Glomerular endothelial cell (primary cell): ENCODE measurements at places on chromosomes 11 and 22. TPM values are rescaled to one million over a fixed set of nuclear protein-coding genes. Genes with fewer than 3 reads are reported as not detected.

GRCh38 chr11:108524422-108524821 lies 26.2 kb upstream of the POGLUT3 start:
- DNase-seq: no peak

DNA sequence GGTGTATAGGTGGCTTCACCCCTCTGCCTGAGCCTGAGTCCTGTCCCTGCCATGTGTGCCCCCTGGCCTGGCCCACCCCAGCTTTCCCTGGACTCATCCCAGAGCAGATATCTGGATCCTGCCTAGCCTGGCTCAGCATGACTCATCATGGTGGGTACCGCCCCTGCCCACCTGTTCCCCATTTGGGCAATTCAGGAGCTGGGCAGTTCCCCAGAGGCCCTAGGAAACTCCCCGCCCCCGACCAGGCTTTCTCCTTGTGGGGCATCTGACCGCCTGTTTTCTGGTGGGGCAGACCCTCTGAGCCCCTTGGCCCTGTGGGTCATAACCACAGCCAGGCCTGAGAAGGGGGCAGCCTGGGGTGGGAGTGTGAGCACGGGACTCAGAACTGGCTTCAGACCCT lies 4.4 kb downstream of the TSPO start:
- DNase-seq: no peak

DNA sequence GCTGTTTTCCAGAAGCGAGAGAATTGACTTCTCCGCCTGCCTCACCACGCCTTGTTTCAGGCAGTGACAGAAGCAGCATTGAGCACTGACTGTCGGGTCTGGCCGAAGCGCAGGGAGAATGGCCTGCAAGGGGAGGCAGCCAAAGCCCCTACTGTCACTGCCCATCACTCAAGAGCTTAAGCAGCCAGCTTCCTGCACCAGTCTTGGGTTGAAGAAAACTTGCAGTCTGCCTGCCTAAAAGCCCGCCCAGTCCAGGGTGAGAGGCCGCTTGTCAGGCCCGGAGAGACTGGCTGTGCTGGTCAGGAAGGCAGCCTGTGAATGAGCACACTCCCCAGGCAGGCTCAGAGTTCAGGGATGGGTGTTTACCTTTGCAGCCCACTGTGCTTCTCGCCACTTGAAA lies 108.3 kb downstream of the PKNOX2 start:
- no peak for DNase-seq

DNA sequence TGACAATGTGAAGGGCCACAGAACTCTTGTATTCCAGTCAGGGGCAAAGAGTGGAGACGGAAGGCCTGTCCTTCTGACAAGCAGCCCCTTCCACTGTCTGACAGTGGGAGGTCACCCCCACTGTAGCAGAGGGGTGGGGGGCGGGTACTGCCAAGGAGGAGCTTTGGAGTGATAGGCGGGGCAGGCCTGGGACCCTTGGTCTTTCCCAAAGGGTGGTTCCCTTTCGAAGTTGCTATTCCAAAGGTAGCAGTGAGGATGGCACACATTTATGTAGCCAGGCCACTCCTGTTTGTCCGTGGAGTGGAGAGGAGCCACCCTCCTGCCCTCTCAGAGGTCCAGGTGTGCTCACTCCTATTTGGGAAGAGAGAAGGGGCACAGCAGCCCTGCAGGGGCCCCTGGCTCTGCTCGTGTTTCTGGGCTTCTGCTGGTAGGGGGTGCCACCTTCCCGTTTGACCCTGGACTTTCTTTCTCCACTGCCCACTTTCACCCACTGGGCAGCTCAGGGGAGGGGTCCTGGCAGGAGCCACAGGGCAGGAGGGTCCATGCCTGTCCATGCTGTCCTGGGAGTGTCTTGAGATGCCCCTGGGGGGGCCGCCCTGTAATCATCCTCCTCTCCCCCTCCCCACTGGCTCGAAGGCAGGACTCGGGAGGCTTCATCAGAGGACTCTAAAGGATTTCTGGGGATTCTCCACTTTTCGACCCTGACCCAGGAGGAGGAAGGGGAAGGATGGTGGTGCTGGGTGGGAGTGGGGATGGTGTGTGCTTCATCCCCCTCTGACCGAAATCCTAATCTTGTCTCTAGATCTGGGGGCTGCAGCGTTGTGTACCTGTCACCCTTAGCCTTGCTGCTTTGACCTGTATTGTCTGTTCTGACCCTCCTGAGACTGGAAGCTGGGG lies 994 bp downstream of the TAGLN start:
- no peak for DNase-seq

DNA sequence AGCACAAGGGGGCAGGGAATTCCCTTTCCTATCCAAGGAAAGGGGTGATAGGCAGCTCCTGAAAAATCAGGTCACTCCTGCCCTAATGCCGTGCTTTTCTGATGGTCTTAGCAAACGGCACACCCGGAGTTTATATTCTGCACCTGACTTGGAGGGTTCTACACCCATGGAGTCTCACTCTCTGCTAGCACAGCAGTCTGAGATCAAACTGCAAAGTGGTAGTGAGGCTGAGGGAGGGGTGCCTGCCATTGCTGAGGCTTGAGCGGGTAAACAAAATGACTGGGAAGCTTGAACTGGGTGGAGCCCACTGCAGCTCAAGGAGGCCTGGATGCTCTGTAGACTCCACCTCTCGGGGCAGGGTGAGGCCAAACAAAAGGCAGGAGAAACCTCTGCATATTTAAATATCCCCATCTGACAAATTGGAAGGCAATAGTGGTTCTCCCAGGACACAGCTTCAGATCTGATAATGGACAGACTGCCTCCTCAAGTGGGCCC lies 194.7 kb downstream of the OR4A47 start:
- no peak for DNase-seq

DNA sequence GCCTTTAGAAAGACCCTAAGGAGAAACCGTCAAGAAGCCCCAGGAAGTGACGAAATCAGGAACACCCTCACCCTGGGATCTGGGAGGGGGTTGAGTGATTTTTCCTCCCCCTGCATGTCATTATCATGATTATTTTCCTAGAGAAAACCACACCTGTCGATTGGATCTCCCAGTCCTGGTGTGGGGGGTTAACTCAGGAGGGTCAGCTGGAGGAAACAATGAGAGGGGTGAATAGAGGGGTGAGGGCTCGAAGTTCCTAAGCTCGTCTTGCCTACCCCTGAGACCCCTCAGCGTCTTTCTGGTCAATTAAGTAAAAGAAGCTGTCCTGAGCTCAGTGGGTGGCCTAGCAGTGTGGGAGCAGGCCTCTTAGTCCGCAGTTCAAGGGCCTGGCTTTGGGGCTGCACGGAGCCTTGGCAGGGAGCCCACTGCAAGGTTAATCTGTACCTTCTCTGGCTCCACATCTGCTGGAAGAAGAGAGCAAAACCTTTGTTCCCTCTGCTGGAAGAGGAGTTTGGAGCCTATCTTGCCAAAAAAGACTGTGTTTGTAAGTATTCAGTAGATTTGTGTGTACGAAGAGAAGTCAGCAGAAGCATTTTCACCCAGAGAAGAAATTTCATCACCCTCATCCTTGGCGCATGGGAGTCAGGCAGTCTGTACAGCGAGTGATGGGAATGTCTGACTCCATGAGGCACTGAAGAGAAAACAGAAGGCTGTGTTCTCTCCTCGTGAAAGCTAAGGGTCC lies 34.2 kb upstream of the FTH1 start:
- no peak for DNase-seq

DNA sequence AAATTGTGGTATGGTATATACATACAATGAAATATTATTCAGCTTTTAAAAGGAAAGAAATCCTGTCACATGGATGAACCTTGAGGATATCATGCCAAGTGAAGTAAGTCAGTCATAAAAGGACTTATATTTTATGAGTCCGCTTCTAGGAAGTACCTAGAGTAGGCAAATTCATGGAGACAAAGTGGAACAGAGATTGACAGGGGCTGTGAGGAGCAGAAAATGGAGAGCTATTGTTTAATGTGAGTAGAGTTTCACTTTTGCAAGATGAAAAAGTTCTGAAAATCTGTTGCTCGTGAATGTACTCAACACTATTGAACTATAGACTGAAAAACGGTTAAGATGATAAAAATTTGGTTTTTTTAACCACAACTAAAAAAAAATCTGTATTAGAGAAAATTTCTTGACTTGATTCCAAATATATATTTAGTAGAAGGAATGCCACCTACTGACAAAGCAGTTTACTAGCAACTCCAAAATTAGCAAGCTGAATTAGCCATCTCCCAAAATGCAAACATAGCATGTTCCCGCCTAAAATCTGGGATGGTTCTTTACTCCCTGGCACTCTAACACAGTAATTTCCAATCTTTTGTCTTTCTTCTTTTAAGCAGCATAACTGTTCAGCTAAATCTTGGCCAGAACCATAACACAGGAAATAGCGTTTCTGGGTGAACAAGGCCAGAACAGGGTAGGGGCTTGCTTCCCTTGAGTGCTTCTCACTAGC lies 1.5 kb downstream of the UFD1 start:
- no peak for DNase-seq

GRCh38 chr11:7319501-7319900 lies 67.8 kb downstream of the SYT9 start:
- no peak for DNase-seq

DNA sequence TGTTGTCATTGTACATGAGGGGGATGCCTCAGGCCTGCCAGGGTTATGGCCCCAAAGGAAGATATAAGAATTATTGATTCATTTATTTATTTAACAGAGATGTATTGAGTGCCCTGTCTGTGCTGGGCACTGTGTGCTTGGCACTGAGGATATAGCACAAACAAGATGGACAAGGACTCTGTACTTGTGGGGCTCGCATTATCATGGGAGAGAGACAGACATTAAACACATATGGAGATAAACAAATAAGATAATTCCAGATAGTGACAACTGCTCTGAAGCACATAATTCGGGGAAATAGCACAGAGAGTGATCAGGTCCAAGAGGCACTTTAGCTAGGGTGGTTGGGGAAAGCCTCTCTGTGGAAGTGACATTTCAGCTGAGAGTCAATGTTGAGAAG lies 119.8 kb upstream of the ARHGAP20 start:
- no peak for DNase-seq

GRCh38 chr11:44915004-44915403 lies 35.7 kb downstream of the TP53I11 start:
- DNase-seq: no peak

- no peak for DNase-seq
Measured at GRCh38 chr11:83194281-83195142, 1.0 kb downstream of the ANKRD42 start.

DNA sequence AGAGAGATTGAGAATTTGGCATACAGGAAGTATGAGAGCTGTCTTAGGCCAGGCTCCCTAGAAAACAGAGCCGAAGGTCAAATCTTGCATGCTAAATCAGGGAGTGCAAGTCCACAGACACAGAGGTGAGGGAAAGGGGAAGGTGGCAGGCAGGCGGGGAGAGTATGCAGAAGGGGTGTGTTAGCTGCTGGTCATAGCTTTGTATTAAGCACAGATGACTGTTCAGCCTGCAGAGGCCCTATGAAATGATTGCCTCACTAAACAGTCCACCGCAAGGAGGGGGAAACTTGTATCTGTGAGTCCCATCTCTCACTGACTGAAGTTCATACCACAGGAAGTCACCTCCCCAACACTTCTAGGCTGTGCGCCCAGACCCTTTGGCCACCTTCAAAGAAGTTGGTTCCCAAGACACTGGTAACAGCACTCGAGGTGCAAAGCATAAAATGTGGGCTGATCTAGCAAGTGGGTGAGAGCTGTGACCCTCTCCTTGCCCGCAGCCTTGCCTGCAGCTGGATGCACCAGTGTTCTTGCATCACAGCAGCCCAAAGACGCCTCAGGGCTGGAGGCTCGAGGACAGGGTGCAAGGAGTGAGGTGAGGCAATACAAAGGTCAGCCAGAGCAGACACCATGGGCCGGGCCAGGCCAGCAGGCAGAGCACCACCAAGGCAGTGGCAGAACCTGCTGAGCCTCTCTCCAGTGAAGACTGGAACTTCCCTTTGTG lies 115.3 kb upstream of the TBCEL start:
- no peak for DNase-seq

GRCh38 chr11:64516226-64516625 lies 74.8 kb upstream of the SLC22A12 start:
- DNase-seq: no peak

GRCh38 chr11:74012074-74012809 lies 3.4 kb upstream of the UCP3 start:
- DNase-seq: no peak

DNA sequence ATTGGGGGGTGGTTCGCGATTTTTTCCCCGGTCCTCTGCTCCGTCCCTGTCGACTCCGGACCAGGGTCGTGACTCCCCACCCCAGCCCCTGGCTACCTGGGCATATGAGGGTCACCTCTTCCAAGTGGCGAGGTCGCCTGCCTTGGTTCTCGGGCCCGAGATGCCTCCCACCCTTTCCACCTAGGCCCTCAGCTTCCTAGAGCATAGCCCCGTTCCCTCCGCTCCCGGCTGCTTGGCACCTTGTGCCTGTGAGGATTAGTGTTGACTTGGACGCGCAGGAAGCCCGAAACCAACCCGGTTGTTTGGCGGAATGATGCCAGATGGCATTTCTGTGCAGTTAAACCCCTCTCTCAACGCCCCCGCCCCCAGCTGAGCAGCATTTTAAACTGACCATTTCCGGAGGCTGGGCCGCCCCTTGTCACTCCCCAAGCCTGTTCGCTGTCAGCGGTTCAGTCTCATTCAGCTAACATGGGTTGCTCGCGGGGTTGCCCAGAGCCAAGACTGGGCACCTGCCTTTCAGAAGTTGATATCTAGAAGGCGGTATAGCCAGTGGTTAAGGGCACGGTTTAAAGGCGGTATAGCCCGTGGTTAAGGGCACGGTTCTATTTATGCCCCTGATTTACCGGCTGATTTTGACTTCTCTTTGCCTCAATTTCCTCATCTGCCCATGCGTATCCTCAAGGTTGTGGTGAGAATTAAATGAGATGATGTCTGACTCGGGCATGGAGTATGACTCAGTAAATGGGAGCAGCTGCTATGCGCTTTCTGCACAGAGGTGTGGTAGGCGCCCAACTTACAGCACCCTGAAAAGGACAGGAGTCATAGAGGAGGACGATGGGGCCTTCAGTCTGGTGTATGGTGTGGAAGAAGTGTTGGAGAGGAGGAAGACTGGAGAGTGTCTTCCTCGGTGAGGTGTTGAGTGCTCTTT lies 639 bp downstream of the INCENP start:
- no peak for DNase-seq

GRCh38 chr22:35076630-35077029 lies 10.7 kb downstream of the ISX start:
- DNase-seq: no peak

GRCh38 chr22:46478083-46478551 lies 59.3 kb downstream of the CELSR1 start:
- DNase-seq: no peak

GRCh38 chr11:126790550-126791081 lies 210.0 kb downstream of the KIRREL3 start:
- peak; percentile 14 for DNase-seq

The ARHGAP20 gene
- 0.29 and 0.70 TPM in 2 replicates for total RNA-seq

The TCN1 gene
- not detected in 2 replicates for total RNA-seq

The CNTF gene
- total RNA-seq: 0.78 and 2.8 TPM in 2 replicates

The PRSS23 gene
- 282 and 749 TPM in 2 replicates for total RNA-seq

The MGAT3 gene
- total RNA-seq: 0.05 and 0.12 TPM in 2 replicates

The MYRF gene
- total RNA-seq: 6.0 and 10.7 TPM in 2 replicates

The LRRC56 gene
- total RNA-seq: 0.53 TPM in 2 replicates

The TRIM49D2 gene
- not detected in 2 replicates for total RNA-seq

The RTN4R gene
- 1.8 and 2.7 TPM in 2 replicates for total RNA-seq

The LSP1 gene
- total RNA-seq: 1.1 TPM in 1 of 2 replicates, not detected in the other
